Aorta (tissue), 5 donors: ENCODE measurements at places on chromosomes 2 and 18. TPM values are rescaled to one million over a fixed set of nuclear protein-coding genes. Genes with fewer than 3 reads are reported as not detected.

DNA sequence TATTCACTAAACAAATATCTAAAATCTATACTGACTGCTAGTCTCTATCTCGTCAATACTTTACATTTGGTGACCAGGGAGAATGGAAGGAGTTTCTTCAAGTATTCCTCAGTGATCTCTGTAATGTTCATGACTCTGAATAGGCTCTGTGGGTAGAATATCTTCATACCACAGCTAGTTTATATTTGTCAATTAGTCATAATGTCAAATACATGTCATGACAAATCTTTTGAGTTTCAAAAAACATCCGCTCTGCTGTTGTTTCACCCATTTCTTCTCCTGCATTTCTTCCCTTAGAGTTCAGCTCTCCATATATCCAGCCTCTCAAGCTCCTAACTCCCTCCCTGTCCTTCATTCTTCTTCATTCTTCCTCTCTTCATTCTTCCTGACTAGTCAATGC, 206.5 kb upstream of the FANCL start:
- DNase-seq, result no peak

The GREB1 gene
- 8.6 TPM for total RNA-seq

GRCh38 chr2:173652767-173653431, 298.2 kb downstream of the CDCA7 start:
- DNase-seq, result no peak

GRCh38 chr2:238202326-238203093, 985 bp downstream of the ILKAP start:
- DNase-seq, result no peak

The RIF1 gene
- 37.2 TPM for total RNA-seq

- DNase-seq, result no peak
Observed at GRCh38 chr2:33796511-33796910, 197.4 kb upstream of the FAM98A start.

The NYAP2 gene
- 2.0 TPM for total RNA-seq

- no peak for DNase-seq
Observed at GRCh38 chr2:142946941-142947340, 69.5 kb downstream of the KYNU start.

DNA sequence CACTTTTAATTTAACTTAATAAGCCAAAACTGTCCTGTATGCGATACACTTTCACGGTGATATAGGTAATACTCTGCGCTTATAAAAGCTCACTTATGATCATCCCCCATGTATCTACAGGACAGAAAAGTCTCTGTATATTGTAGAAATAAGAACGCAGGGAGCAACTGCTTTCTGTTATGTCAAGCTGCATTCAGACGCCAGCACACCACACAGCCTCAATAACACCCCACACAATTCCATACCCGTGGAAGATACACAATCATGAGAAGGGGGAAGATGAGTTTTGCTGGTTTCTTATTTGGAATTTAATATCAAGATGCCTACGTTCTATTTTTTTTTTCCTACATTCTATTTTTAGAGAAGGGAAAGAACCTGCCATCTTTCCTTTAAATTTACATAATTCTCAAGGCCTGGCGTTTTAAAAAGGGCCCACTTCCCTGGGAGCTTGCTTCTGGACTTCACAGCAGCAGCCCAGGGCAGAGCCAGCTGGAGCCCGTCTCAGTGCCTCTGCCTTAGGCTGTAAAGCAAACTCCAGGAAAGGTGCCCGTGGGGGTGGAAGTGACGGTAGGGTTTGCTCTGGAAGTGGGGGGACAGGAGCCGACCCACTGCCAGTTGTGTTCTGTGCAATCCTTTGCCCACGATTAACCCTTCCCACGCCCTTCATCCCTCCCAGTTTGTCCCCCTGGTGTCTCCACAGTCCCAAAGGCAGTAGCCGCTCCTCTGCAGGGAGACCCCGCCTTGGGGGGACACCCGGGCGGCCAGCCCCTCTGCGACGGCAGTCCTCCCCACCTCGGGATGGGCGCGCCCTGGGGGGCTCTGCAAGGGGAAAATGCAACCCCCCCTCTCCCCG, 5.3 kb downstream of the PTGR3 start:
- DNase-seq, result no peak

The GALNT14 gene
- total RNA-seq, result 1.2 TPM

DNA sequence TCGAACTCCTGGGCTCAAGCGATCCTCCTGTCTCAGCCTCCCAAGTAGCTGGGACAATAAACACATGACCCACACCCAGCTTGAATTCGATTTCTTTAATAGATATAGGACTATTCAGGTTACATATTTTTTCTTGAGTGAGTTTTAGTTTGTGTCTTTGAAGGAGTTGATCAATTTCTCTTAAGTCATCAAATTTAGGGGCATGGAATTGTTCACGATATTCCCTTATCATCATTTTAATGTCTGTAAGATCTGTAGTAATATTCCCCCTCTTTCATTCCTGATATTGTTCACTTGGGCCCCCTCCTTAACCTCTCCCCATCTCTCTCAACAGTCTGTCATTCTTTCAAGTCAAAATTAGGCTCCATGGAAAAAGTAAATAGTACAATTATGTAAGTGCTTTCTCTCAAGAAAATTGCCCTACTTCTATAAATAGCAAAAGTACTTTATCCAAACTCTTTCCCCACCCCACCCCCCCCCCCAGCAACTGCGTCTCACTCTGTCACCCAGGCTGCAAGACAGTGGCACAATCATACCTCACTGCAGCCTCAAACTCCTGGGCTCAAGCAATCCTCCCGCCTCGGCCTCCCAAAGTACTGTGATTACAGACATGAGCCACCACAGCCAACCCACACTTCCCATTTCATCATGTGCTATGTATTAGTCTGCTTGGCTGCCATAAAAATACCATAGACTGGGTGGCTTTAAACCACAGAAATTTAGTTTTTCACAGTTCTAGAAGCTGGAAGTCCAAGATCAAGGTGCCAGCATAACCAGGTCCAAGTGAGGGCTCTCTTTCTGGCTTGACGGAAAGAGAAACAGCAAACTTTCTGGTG, 20.1 kb downstream of the WDR33 start:
- DNase-seq, result no peak

The ST8SIA5 gene
- total RNA-seq, result 0.29 TPM

DNA sequence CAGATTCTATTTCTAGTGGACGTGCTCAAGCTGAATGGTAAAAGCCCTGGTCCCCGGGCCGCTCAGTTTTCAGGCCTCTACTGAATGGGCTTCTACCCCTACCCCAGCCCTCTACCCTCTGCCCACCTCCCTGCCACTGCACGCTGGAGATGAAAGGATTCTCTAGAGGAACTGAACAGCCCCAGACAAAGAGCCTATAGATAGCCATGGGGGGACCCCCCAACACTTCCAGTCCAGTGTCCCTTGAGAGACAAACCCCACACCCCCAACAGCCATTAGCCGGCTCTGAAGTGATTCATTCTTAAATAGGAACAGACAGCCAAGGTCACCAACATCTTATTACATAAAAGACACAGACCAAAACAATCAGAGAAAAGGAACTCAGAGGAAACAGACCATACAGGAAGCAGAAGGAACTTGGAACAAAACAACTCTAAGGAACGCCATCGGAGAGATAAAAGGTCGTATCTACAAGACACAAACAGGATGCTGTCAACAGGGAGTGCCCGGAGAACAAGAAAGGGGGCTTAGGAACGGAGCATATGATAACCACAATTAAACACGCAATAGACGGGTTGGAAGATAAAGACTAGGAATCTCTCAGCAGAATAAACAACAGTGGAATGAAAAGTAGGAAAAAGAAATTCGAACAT, 23.5 kb downstream of the TMEM37 start:
- no peak for DNase-seq

The CENPA gene
- total RNA-seq, result 1.2 TPM

The KLHL30 gene
- 9.0 TPM for total RNA-seq

GRCh38 chr2:219308142-219309101, 779 bp downstream of the PTPRN start:
- DNase-seq, result no peak

The AFF3 gene
- 15.7 TPM for total RNA-seq

The ETAA1 gene
- total RNA-seq, result 14.9 TPM

GRCh38 chr2:142873831-142874287, 3.6 kb upstream of the KYNU start:
- DNase-seq, result no peak

GRCh38 chr18:76451396-76452331, 43.4 kb downstream of the ZNF516 start:
- DNase-seq, result peak; percentile 30

DNA sequence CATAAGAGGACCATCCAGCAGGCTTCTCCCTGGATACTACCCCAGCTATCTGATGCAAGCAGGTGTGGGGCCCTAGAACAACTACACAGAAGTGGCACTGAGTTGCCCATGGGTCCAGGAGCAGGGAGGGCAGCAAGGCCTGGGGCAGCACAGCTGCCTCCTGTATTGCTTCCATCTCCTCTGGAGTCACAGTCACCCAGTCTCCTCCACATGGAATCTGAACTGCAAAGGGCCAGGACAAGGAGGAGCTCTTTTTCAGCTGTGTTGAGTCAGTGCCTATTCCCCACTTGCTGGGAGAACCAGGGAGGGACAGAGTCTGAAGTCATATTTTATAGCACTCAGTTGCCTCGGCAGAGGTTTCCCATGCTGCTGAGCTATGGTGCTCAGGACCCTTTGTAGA, 67.9 kb upstream of the ALPP start:
- DNase-seq, result no peak

GRCh38 chr18:40672590-40672989, 1282.4 kb upstream of the PIK3C3 start:
- no peak for DNase-seq

DNA sequence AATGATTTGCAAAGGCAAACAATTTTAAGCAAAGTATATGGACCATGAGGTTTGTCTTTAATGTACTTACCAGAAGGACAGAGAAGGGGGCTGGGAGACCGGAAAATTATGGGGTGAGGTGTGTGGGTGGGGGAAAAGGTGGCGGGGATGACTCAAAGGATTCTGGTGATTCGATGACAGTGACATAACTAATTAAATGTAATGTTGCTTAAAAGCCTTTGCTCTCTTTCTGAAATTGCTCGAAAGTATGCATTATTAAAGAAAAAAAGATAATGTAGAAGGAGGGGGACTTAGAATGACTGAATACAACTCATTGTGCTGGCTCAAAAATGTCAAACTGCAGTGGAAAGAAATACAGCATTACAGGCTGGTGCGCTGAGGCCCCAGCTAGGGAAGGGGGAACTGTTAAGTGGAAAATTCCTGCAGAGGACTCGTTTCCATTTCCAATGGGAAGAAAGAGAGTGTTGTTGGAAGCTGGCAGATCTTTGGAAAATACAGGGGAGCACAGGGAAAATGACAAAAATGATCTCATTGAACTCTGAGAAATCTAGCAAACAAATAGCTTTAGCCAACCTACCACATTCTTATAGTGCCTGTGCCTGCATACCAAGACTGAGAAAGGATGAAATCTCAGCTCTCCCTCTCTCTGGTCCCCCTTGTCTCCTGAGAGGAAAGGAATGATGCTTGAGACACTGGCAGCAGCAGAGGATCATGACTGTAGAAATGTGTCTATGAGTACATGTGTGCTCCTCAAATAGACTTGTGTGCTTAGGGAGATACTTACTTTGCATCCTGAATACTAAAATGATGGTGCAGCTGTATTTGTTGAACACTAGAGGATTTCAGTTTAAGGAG, 632.4 kb downstream of the NYAP2 start:
- no peak for DNase-seq

- no peak for DNase-seq
Observed at GRCh38 chr2:61456746-61457420, 14.0 kb downstream of the USP34 start.

The LBX2 gene
- total RNA-seq, result 0.87 TPM

GRCh38 chr18:6219116-6219717, 195.5 kb downstream of the L3MBTL4 start:
- DNase-seq, result no peak

DNA sequence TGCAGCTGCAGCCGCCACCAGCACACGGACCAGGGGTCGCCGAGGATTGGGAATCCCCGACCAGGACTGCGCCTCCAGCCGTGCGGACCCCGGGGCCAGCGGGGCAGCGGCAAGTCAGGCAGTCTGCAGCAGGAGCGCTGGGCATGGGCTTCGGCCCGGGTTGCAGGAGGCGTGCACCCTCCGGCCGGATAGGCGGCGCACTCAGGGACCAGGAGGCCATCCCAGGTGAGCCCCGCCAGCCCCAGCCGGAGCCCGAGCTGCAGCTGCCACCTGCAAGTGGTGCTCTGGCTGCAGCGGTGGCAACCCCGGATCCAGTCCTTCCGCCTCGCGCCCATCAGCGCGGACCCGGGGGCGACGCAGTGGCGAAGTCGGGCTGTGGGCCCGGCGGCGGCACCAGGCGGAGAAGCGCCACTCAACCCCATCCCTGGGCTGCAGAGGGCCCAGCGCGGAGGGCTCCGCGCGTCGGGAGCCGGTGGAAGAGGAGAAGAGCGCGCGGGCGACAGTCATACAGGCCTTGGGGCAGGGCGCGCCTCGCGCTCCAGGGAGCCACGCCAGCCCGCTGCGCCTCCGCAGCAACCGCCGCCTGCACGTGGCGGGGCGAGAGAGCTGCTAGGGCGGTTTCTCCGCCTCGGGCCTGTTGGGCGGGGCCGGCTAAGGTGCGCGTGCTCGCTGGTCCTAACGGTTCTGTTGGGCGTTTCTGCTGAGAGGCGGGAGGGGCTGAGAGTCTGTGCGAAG, 73.8 kb downstream of the RPIA start:
- no peak for DNase-seq

GRCh38 chr2:229246334-229246733, 24.8 kb downstream of the PID1 start:
- no peak for DNase-seq

GRCh38 chr2:95350774-95351597, 51.5 kb upstream of the FAHD2A start:
- DNase-seq, result peak; percentile 57

GRCh38 chr2:81714817-81715216, 1410.3 kb upstream of the LRRTM1 start:
- DNase-seq, result no peak

DNA sequence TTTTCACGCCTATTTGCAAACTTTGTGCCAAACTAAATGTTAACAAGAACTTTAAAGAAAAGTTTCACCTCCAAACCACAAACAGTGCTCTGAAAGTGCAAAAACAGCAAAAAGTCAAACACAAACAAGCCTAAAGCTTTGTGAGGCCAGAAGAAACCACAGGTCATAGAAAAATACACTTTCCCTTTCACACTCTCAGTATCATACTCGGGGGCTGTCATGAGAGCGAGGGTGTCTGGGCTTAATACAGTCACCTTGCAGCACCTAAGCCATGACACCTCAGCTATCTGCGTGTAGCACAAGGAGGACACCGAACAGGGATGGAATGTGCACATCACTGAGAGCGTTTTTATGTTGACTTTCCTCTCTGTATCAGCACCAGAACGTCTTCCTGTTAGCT, 26.6 kb upstream of the SEH1L start:
- no peak for DNase-seq

The FKBP7 gene
- 28.0 TPM for total RNA-seq

The ASTL gene
- total RNA-seq, result 0.57 TPM

The IL1B gene
- total RNA-seq, result 9.3 TPM

The RGPD4 gene
- total RNA-seq, result 0.39 TPM

The SLC40A1 gene
- total RNA-seq, result 48.8 TPM
